ENCODE measurements at places on chromosomes 4 and X. TPM values are rescaled to one million over a fixed set of nuclear protein-coding genes. Genes with fewer than 3 reads are reported as not detected.

MSANTD1 gene
- 0.97 TPM for total RNA-seq

SLC25A5 gene
- total RNA-seq: 305 TPM

TBCK gene
- total RNA-seq: 48.6 TPM

UGT2B10 gene
- total RNA-seq: not detected

NDUFC1 gene
- total RNA-seq: 44.8 TPM

LRRC66 gene
- 1.3 TPM for total RNA-seq

DNA sequence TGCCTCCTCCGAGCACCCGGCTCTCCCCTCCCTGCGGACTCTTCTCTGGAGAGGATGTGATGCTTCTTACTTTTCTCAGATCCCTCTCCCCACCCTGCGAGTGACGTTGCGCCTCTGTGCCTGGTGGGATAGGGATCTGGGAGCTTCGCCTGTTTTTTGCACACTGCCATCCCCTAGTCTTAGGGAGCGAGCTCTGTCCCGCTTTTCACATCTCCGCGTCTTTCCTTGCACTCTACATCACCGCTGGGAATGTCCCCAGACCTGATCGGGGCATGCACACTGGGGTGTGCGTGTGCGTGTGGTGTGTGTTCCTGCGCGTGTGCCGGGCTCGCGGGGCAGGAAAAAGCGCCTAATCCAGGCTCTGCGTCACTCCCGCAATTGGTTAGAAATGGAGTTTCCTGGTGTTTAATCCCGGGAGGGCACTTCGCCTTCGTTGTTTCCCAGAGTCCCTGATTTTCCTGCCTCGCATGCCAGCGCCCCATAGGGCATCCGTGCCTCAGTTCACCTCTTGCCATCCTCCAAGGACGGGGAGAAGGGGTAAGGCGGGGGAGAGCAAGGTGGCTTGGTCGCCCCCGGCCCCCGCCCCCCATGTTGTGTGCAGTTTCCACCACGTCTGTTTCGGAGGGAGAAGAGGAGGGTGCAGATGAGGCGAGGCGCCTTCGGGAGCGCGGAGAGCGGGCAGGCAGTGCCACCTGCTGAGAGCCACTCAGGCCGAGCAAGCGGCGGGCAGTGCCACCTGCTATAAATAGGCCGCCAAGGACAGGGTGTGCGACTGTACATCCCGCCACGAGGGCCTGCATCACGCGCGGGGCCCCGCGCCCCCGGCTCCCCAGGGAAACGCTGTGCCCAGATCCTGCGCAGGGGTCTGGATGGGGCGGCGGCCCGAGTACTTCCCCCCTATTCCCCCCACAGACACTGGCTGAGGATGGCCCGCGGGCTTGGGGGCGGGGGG is 759 bp upstream of the TBC1D1 start:
- DNase-seq: peak; percentile 13
- H3K4me3 ChIP-seq: peak overlapping the region; percentile 84
- peaks cover 4% of the 10 kb centered on the region for H3K4me1 ChIP-seq
- H3K27ac ChIP-seq: no peak overlapping the region
- H3K36me3 ChIP-seq: no peaks in the 10 kb centered on the region

DNA sequence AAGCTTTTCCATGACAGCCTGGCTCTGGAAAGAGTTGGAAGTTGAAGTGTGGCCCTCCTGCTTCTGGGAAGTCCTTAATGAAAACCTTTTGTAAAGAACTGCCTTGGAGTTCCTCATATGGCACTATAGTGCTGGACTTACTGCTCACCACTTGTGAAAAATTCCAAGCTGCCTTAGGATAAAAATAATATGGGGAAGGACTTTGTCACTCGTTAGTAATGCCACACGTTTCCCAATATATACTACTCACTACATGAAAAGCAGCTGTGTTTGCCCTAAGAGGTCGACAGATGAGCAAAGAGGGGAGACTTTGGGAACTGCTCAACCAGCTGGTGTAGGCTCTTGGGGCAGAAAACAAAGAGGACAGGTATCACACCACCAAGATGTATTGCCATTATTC is 11.7 kb downstream of the OPHN1 start:
- H3K27ac ChIP-seq: no peak overlapping the region
- no peak for DNase-seq
- peaks cover 7% of the 10 kb centered on the region for H3K4me1 ChIP-seq
- H3K36me3 ChIP-seq: peaks cover 10% of the 10 kb centered on the region

DNA sequence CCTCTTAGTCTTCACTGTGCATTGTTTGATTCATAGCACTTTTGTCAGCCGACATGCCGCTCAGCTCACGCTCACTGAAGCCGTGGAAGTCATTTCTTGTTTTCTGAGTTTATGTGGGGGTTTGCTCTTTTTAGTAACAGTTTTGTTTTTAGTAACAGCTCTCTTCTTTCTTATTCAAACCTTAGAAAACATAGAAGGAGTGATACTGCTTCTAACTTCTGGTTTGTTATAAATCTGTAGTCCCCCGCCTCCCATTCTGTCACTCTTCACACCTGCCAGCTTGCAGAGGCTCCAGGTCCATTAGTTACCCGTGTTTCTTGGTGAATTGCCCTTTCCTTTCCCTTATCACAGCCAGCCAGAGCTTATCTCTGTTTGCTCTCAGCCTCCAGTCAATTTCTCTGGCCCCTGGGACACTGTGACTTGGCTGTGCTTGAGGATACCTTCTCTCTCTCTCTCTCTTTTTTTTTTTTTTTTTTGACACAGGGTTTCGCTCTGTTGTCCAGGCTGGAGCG is 50.5 kb downstream of the GRK4 start:
- DNase-seq: no peak
- no peaks in the 10 kb centered on the region for H3K36me3 ChIP-seq
- H3K4me1 ChIP-seq: no peaks in the 10 kb centered on the region
- H3K4me3 ChIP-seq: no peak overlapping the region

- H3K36me3 ChIP-seq: peaks cover 4% of the 10 kb centered on the region
- no peak for DNase-seq
- no peak overlapping the region for H3K4me3 ChIP-seq
- H3K4me1 ChIP-seq: peaks cover 17% of the 10 kb centered on the region
- H3K27me3 ChIP-seq: peaks cover 1% of the 10 kb centered on the region
Observed at GRCh38 chrX:118560489-118560888, 64.9 kb downstream of the DOCK11 start.

- no peak overlapping the region for H3K27ac ChIP-seq
- no peak for DNase-seq
- H3K36me3 ChIP-seq: no peaks in the 10 kb centered on the region
- H3K4me3 ChIP-seq: no peak overlapping the region
- no peaks in the 10 kb centered on the region for H3K4me1 ChIP-seq
Observed at GRCh38 chr4:100945789-100946188, 401.5 kb downstream of the PPP3CA start.

- H3K36me3 ChIP-seq: no peaks in the 10 kb centered on the region
- no peak for DNase-seq
- peaks cover 4% of the 10 kb centered on the region for H3K4me1 ChIP-seq
- peaks cover 4% of the 10 kb centered on the region for H3K27me3 ChIP-seq
Observed at GRCh38 chr4:126338548-126338947, 1023.8 kb downstream of the FAT4 start.

- peaks cover 11% of the 10 kb centered on the region for H3K36me3 ChIP-seq
- no peak overlapping the region for H3K27ac ChIP-seq
- peaks cover 1% of the 10 kb centered on the region for H3K27me3 ChIP-seq
- DNase-seq: no peak
- H3K4me1 ChIP-seq: peaks cover 3% of the 10 kb centered on the region
Observed at GRCh38 chrX:40074080-40074958, 23.4 kb downstream of the BCOR start.

DNA sequence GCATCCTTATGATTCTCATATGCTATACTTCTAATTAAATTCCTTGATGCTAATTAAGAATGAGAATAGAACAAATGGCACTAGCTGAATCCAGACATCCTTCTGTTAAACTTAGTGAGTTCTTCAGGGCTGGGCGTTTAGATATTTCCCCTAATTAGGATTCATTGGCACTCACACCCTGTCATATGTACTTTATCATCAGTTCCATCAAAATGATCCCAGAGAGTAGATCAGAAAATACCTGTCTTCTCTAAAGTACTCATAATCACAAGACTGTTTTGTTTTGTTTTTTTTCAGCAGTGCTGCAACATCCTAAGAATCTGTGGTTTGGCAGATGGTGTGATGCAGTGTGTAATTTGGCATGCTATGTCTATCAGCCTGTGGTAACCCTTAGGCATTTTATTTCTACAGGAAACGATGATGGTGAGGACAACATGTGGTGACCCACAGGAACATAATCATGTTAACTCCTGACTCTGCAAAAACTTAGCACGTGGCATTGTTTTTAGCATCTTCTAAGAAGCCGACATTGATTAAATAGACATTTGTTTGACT is 2528.4 kb downstream of the ARAP2 start:
- H3K36me3 ChIP-seq: no peaks in the 10 kb centered on the region
- no peak overlapping the region for H3K4me3 ChIP-seq
- H3K27ac ChIP-seq: no peak overlapping the region

DNA sequence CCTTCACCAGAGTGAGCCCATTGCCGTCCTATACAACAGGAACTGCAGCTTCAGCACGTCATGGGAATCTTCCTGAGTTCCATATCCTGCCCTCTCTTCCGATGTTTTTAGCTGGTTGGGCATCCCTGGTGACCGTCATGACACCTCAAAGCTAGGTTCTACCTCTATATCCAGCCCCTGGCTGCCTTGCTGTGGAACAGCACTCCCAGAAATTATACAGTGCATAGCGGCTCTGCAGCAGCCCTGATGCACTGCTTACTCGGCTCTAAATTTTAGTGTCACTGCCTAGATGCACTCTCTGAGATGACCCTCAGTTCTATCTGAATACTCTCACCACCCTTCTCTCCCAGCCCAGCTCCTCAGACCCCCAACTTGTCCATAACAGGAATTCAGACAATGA is 44.3 kb downstream of the ARHGEF38 start:
- DNase-seq: peak; percentile 10
- H3K4me3 ChIP-seq: no peak overlapping the region
- peaks cover 8% of the 10 kb centered on the region for H3K4me1 ChIP-seq
- H3K36me3 ChIP-seq: no peaks in the 10 kb centered on the region

GRCh38 chrX:133346026-133346425 is 69.3 kb downstream of the GPC4 start:
- no peaks in the 10 kb centered on the region for H3K36me3 ChIP-seq
- H3K27me3 ChIP-seq: no peaks in the 10 kb centered on the region
- H3K4me3 ChIP-seq: no peak overlapping the region
- H3K27ac ChIP-seq: no peak overlapping the region

DNA sequence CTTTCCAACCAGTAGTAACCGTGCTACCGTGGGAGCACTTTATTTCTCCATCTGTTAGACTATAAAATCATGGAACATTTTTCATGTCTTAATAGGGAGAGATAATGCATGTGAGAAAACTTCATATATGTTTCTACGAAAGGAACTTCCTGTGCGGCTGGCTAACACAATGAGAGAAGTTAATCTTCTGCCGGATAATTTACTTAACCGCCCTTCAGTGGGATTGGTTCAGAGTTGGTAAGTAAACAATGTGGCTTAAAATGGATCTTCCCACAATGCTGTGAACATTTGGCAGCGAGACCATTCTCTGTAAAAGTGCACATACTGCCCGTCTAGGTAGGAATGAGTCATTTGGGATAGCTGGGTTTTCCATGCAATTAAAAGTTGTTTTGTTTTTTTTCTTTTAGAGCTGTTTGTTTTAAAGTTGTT is 29.6 kb downstream of the PDK3 start:
- peak overlapping the region; percentile 13 for H3K27ac ChIP-seq
- H3K4me1 ChIP-seq: peaks cover 10% of the 10 kb centered on the region
- H3K27me3 ChIP-seq: no peaks in the 10 kb centered on the region
- H3K36me3 ChIP-seq: no peaks in the 10 kb centered on the region
